Naive thymus-derived CD8-positive, alpha-beta T cell (primary cell): ENCODE measurements at places on chromosomes 3 and 15.

DNA sequence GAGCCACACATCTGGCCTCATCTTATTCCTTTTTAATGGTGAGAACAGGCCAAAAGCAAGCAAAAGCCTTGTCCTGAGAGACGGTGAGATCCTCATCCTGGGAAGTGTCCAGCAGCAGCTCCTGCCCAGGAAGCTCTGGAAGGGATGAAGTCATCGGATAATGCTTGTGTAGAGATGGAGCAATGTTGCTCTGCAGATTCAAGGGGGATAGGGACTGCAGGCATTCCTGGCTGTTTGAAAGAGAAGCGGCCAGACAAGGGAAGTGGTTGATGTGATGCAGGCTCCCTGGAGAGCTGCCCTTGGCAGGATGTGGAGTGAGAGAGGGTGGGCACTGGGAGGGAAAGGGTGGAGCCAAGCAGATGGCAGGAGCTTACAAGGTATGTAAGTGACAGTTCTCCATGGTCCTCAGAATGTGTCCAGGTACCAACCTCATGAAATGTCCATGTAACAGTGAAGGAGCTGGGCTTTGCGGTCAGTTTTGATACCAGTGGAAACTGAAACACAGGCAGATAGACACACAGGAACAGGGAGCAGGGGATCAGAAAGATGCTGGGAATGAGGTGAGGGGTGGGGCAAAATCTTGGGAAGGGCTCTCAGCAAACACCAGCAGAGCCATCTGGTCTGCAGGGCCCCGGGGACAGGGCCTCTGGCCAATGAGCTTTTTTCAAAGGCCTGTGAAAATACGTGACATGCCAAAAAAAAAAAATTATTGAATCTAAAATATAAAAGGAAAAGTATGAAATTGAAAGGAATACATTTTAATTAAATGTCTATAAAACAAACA lies 32.2 kb upstream of the LACTB start:
- no peak for DNase-seq

DNA sequence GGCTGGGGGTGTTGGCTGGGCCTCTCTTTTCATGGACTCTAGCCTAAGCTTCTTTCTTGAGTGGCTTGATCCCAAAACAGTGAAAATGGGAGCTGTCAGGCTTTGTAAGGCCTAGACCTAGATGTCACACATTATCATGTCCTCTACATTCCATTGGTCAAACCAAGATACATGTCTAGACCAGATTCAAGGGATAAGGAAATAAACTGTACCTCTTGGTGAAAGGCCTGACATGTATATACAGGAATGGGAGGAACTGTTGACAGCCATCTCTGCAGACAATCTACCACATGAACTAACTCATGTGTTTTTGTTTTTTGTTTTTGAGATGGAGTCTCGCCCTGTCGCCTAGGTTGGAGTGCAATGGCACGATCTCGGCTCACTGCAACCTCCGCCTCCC lies 11.1 kb upstream of the RPP25 start:
- no peak for DNase-seq

GRCh38 chr3:146036281-146036680 lies 124.7 kb downstream of the PLOD2 start:
- DNase-seq = no peak

DNA sequence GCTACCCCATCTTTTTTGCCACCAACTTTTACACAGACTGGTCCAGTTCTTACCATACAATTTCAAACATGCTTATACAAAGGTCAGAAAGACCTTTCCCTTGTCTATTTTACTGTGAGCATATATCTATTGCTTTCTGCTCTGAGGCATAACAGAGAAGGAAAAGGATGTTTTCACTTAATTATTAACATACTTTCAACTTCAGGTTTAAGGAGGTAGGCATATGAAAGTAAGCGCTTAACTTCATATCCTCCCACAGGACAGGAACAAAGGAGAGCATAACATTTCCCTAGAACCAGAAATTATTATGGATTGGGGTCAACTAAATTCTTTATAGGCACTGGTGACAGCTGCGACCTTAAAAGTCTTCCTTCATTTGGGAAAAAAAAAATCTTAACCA lies 1.1 kb downstream of the MYEF2 start:
- DNase-seq = no peak

GRCh38 chr3:78633626-78634025 lies 1134.2 kb downstream of the ROBO1 start:
- DNase-seq = no peak

- DNase-seq = no peak
Observed at GRCh38 chr15:99268431-99268830, 17.1 kb downstream of the LRRC28 start.

- DNase-seq = no peak
Observed at GRCh38 chr3:99645277-99646106, 7.1 kb downstream of the COL8A1 start.
